ENCODE measurements at places on chromosomes 5 and 9.
A peak's percentile ranks its signal among the peaks of the same experiment; 100 is the strongest.

- DNase-seq: no peak
These were observed 39.4 kb downstream of the NNT start for GRCh38 chr5:43642428-43642827.

DNA sequence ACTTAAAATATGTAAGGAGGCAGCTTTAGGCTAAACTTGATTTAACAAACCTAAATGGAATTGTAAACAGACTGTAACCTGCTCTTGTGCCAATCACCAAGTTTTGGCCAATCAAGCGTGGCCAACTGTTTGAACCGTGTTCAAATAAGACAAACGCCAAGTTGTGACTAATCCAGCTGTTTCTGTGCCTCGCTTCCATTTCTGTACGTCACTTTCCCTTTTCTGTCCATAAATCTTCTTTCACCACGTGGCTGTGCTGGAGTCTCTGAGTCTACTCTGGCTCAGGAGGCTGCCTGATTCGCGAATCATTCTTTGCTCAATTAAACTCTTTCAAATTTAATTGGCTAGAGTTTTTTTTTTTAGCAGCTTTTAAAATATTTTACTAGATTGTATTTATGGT is 71.3 kb downstream of the LIX1 start:
- DNase-seq: no peak

DNA sequence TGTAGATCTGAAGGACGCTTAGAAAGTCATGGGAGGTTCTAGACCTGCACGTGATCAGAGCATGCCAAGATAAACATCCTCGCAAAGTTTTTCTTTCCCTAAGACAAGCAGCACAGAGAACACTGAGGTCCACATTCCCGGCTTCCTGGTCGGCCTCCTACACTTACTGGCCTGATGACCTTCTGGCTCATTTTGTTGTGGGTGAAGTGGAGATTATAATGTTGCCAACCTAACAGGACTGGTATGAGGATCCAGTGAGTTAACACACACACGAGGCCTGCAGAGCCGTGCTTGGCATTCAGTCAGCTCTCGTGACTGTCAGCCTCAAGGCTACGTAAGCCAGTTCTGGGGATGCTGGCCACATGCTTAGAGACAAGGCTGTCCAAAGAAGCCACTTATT is 186.0 kb downstream of the TENT4A start:
- no peak for DNase-seq

DNA sequence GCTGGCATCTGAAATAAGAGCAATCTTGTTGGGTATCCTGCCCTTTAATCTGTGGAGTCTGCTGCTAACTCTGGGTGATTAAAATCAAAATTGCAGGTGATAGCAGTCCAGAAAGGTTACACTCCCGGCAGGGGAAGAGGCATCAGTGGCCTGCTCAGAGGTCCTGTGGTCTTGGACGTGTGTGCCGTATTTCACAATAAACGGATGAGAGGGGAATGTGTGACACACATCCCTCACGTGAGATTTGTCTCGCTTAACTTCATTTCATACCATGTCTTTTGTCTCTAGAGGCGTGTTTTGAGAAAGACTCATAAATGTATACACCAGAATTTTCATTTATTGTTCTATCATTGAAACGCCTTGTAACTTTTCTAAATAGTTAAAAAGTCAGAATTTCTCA is 36.6 kb downstream of the FAM240B start:
- no peak for DNase-seq

DNA sequence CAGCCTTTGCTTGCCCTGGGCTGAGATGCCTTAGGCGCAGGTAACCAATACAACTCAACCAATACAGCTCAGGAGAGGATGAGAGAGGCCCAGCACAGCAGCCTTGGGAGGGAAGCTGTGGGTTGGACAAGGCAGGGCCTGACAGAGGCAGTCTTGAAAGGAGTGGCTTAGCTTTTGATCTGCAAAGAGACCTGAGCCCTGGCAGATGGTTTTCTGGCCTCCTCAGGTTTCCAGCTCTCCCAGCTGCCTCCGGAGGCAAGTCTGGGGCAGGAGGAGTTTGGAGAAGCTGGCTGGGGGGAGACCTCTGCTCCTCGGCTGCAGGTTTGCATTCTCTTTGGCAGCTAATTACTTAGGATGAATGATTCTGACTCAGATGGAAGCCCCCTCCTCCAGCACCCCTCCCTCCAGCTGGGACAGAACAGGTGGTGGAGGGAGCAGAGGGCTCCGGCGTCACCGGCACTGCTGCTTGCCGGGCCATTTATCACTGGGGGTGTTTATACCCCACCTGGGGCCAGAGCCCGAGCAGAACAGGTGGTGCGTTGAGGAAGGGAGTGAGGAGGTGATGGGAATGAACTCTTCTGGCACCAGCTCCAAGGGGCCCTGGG is 50.8 kb downstream of the TSPAN17 start:
- DNase-seq: no peak

DNA sequence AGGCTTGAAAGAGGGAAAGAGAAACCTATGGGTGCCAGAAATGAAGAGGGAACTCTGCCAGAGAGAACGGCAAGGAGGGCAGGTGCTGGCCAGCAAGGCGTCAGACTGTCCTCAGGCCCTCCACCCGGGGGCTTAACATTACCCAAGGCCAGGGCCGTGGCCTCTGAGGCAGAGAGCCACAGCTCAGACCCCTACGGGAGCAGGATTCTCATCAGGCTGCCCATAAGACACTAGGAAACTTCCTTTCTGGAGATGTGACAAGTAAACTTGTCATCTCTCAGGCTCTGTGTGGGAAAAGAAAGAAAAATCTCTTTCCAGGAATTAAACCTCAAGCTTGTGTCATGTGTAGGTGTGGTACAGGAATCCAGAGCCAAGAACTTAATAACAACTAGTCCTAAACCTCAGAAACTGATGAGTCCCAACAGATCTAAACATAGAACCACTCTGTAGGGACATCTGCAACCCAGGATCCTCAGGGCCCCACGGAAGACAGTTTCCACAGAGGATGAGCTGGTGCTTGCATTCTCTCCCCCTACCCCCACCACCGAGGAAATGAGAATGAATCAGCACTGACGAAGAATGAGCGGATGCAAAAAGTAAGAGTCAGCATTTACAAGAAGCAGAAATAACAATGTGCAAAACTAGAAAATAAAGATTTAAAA is 74.3 kb downstream of the DCP2 start:
- DNase-seq: peak; percentile 52

- DNase-seq: no peak
These were observed 1168.1 kb downstream of the TAF11L14 start for GRCh38 chr5:18802336-18802735.

GRCh38 chr9:121862371-121863332 is 211.2 kb downstream of the DAB2IP start:
- no peak for DNase-seq

- no peak for DNase-seq
These were observed 1.8 kb downstream of the HACD4 start for GRCh38 chr9:21029661-21030060.

- DNase-seq: no peak
These were observed 96.1 kb downstream of the SEMA6A start for GRCh38 chr5:116478491-116478890.

DNA sequence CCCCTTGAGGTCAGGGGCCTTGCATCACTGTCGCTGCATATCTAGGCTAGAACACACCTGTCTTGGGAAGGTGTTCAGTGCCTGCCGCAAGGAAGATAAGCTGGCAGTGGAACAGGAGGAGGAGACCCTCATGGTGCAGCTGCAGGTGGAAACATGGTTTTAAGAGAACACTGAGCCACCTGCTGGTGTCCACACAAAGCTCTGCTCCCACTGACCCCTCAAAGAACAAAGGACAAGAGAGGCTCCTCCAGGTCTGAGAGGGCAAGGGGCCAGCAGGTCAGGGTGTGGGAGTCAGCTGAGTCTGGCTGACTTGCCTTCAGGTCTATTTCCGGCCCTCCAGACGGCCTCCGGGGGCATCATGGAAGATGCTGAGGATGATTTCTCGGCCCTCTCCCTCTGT is 210.1 kb upstream of the TBCA start:
- DNase-seq: no peak

DNA sequence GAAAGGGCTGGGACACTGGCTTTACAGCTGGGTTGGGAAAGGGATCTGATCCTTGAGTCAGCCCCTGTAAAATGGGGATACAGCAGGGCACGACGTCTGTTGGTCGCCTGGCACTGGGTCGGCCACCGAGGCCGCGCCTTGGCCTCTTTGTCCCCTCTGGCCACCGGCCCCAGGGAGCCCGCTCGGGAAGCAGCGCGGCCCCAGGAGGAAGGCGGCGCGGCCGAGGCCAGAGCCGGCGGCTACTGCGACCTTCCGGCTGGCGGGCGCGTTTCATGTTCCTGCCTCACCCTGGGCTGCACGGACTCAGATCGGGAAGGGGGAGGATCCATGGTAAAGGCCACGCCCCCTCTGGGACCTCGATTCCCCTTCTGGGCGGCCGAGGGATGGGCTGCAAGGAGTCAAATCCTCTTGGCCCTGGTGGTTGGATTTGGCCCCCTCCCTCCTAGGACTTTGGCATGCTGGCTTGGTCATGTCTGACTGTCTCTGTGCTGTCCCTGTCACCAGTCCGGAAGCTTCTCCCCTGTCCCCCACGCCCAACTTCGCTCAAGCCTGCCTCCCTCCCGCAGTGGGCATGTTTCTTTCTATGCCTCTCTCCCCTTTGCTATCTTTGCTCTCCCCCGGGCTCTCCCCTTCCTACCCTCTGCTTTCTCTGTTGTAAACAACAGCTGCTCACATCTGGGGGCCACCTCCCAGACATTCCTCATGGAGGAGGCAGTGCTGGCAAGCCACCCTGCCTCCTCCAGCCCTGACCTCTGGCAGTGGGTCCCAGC is 25.8 kb downstream of the FPGS start:
- no peak for DNase-seq

- DNase-seq: peak; percentile 32
These were observed 171.6 kb downstream of the FAM174A start for GRCh38 chr5:100706776-100707175.

- DNase-seq: no peak
These were observed 2.0 kb downstream of the CNOT6 start for GRCh38 chr5:180495991-180496741.

DNA sequence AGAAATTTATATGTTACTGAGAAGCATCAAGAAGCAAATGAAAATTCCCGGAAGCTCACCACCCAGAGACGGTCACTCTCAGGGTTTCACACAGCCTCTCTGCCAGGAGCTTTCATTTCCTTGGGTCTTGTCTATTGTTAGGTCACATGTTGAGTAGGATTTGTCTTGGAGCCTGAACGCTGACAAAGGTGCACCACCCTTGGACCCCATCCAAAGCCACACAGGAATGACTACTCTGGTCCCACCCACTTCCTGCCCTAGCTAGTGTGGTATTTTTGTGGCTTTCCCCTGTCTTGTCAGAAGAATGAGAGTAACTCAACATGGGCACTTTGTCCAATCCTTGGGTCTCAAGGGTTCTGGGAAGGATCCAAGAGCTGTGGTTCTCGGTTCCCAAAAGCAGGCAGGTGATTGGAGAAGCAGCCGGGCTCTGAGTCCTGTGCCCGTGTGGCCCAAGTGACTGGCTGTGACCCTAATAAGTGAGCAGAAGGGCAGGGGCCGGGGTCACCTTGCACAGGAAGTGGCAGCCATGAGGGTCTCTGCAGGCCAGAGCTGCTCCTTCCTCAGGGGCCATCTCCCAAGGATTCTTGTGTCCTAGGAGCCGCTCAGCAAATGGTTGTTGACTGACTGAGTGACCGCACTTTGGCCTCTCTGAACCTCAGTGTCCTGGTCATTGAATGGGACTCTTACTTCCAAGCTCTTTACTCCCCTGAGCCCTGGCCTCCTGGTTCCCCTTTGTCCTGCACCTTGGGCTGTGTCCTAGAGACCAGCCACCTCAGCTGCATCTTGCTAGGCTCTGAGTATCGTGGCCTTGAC is 6.9 kb downstream of the FGD3 start:
- peak; percentile 95 for DNase-seq

GRCh38 chr9:81375187-81376100 is 313.9 kb downstream of the TLE1 start:
- no peak for DNase-seq

DNA sequence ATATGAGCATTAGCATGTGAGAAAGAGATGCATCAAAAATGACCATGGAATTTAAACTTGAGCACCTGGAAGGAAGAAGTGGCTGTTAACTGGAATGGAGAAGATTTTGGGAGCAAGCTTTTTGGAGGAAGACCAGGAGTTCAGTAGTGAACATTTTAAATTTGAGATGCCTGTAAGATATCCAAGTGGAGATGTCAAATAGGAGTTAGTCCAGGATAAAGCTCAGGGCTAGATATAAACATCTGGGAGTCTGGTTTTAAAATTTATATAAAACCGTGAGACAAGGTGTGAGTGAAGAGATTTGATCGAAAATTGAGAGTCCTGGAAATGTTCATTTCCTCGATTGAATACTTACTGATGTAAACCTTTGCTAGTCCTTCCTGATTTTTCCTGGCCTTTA is 217.5 kb downstream of the ZSWIM6 start:
- no peak for DNase-seq

GRCh38 chr5:115180165-115180709 is 10.5 kb upstream of the TRIM36 start:
- peak; percentile 23 for DNase-seq

Measured in RPMI8226 (cell line).